Smooth muscle cell of bladder (primary cell): ENCODE measurements at places on chromosomes 1 and 21. TPM values are rescaled to one million over a fixed set of nuclear protein-coding genes. Genes with fewer than 3 reads are reported as not detected.

Gene HEYL
- total RNA-seq = 0.09 TPM in 1 of 2 replicates, not detected in the other

Gene KLHL20
- total RNA-seq = 31.6 and 31.7 TPM in 2 replicates

Gene TRAF3IP3
- under 0.01 and 0.28 TPM in 2 replicates for total RNA-seq

Gene RCSD1
- total RNA-seq = 0.09 TPM in 1 of 2 replicates, not detected in the other

Gene NID1
- total RNA-seq = 75.4 and 113 TPM in 2 replicates

Gene PTPN7
- not detected in 2 replicates for total RNA-seq

Gene CBR3
- 8.6 and 10.4 TPM in 2 replicates for total RNA-seq

Gene SRRM1
- total RNA-seq = 16.5 and 18.7 TPM in 2 replicates

Gene ENAH
- total RNA-seq = 109 and 121 TPM in 2 replicates

Gene OR2T34
- not detected in 2 replicates for total RNA-seq

Gene LRRN2
- total RNA-seq = 0.28 and 0.65 TPM in 2 replicates

Gene ZMYND12
- 0.28 and 1.2 TPM in 2 replicates for total RNA-seq

Gene BOLA1
- total RNA-seq = 8.7 TPM in 2 replicates

Gene HES5
- not detected in 2 replicates for total RNA-seq

Gene SLC1A7
- 1.00 and 5.8 TPM in 2 replicates for total RNA-seq

Gene HCRTR1
- total RNA-seq = not detected in 2 replicates

Gene FAM167B
- total RNA-seq = 0.28 and 0.83 TPM in 2 replicates

Gene IGSF3
- under 0.01 and 0.18 TPM in 2 replicates for total RNA-seq

Gene SIM2
- total RNA-seq = under 0.01 and 0.09 TPM in 2 replicates
